ENCODE measurements at places on chromosomes 2 and 18.

GRCh38 chr18:76546088-76546435 is 51.0 kb upstream of the ZNF516 start:
- DNase-seq = no peak

GRCh38 chr2:30234180-30234971 is 3.0 kb downstream of the LBH start:
- DNase-seq = no peak

DNA sequence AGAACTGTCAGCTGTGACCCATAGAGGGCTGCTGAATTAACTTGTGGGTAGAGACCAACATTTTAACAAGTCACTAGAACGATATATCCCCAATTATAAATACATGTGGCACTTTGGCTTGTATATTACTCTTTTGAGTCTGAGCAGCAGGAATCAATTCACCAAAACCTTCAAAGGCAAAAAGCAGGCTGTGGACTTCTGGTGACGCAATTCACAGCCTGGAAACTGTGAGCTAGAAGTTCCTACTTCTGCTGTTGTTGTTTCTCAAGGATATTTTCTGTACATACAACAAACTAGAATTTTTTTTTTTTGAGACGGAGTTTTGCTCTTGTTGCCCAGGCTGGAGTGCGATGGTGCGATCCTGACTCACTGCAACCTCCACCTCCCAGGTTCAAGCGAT is 37.3 kb downstream of the PTCD3 start:
- DNase-seq = no peak

DNA sequence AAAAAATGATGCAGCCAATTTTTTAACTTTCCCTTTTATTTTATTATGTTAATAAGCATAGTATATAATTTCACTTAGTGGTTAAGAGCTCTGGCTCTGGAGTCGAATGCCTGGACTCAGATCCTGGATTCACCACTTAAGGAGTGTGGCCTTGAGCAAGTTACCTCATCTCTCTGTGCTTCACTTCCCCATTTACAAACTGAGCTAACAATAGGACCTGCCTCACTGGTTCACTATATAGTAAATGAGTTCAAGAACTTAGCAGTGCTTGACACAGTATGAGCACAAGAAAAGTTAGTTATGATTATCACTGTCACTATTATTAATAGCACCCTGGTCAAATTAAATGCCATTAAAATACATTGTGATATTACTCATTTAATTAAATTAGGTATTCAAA is 30.6 kb downstream of the SCN3A start:
- no peak for DNase-seq

DNA sequence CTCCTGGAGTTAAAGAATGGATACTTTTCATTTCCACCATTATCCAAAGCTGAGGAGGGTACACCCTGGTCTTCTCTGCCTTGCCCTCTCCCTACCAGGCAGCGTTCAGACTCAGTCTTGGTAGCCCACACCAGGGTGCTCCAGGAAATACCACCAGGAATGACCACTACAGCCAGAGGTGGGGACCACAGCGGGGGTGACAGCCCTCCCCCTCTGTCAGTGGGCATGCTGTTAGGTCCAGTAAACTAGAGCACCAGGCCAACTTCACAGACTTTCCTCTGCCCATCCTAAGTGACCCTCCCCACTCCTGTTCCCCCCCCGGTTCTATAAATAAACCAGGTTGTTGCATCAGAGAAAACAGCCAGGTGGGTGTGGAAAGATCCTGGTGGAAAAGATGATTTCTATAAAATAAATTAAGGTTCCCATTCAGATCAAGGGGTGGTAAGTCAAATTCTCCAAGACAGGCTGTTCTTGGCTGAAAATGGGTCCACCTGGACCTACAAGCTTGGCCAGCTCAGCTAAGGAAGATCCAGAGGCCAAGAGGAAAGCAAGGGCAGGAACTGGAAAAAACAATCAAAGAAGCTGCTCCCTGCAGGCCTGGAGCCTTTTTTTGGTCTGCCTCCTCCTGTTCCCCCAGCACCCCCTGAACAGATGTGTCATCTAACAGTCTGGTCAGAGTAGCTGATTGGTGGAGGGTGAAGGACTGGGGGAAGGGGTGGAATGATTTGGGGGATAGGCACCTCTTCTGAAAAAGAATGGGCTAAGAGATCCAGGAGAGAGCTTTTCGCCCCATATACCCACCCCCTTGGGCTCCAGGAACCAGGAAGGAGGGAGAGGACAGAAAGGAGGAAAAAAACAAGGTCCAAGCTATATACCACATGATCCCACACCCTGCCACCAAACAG is 2.3 kb downstream of the RAB11FIP5 start:
- DNase-seq = no peak

GRCh38 chr2:201642579-201643215 is 606 bp downstream of the TMEM237 start:
- DNase-seq = peak; percentile 45
